Stimulated activated CD8-positive, alpha-beta memory T cell treated with anti-CD3 and anti-CD28 coated beads, Interleukin-4, amount 100 ng/mL, for 1 hour (primary cell): ENCODE measurements at places on chromosomes 3 and 15.

- DNase-seq, result no peak
These were observed 3.3 kb downstream of the RHOV start for GRCh38 chr15:40870716-40871115.

- DNase-seq, result no peak
These were observed 46.9 kb downstream of the B3GNT5 start for GRCh38 chr3:183299976-183300375.

DNA sequence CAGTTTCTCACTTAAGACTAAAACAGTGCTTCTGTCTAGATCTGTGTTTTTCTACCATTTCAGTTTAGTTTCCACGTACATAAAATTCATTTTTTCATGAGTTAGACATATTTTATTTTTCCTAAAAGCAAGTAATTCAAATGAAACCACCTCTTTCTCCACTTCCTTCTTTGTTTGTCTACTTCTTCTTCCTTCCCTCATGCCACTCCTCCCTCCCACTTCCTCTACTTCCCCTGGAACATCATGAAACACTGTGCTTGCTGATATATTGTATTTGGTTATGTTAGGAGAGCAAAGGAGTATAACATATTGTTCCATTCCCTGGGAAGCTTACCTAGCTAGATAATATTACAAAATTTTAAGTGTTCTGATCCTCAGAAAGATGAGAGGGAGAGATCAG lies 36.7 kb upstream of the GOLGA8B start:
- DNase-seq, result no peak

DNA sequence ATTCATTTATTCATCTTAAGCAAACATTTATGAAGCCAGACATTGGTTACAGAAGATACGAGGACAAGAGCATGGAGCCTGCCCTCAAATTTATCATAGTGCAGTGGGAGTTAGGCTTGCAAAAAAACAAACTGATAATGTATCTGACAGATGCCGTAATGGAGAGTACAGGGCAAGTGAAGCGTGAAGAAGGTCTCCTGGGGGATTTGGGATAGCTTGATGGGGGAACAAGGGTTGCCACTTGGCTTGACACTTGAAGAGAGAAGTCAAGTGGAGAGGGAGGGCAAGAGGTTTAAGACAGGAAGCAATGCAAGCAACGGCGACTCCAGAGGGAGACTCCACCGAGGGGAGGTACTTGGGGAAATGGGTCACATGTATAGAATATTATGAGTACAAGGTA lies 129.3 kb downstream of the SSR3 start:
- DNase-seq, result no peak

- DNase-seq, result no peak
These were observed 147.3 kb upstream of the TRIM42 start for GRCh38 chr3:140530603-140531002.

- DNase-seq, result peak; percentile 30
These were observed 31.5 kb upstream of the AP4E1 start for GRCh38 chr15:50876989-50877360.

DNA sequence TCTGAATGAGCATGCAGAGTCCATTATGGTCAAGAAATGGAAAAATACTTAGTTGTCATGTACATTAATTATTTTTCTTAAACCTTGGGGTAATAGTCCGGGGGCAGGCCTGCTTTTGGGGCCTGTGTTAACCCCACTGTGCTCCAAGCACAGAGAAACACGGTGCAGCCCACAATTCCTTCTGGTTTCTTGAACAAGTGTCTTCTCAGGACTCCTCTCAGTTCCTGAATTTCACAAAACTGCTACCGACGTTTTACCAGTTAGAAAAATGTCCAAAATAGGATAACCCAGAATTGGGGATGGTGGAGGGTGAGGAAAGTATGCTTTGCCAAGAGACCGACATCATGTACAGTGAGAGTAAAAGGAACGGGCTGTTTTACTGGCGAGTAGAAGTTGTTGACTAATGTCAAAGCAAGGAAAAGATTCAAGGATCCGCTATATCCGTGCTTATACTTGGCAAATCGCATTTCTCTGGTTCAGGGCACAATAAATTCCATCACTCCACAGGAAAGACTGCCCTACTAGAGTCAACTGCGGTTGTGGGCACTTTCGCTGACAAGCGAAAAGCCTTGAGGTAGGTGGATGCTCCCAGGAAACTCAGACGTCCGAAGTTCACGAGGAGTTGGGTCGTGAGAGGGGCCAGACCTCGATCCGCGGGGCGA lies 495 bp upstream of the NXPE3 start:
- DNase-seq, result no peak

GRCh38 chr15:66633041-66633937 lies 67.5 kb upstream of the LCTL start:
- DNase-seq, result no peak

GRCh38 chr3:41431386-41431785 lies 232.1 kb downstream of the CTNNB1 start:
- no peak for DNase-seq

DNA sequence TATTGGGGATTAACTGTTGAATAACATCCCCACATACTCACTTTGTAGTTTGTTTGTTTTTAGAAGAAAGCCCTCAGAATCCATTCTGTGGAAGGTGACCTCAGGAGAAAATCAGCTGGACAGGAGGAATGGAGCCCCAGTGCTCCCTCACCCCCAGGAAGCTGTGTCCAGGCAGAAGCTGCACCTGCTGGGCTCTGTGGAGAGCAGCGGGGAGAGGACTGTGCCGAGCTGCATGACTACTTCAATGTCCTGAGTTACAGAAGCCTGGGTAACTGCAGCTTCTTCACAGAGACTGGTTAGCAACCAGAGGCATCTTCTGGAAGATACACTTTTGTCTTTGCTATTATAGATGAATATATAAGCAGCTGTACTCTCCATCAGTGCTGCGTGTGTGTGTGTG lies 14.0 kb downstream of the TIGIT start:
- DNase-seq, result no peak

DNA sequence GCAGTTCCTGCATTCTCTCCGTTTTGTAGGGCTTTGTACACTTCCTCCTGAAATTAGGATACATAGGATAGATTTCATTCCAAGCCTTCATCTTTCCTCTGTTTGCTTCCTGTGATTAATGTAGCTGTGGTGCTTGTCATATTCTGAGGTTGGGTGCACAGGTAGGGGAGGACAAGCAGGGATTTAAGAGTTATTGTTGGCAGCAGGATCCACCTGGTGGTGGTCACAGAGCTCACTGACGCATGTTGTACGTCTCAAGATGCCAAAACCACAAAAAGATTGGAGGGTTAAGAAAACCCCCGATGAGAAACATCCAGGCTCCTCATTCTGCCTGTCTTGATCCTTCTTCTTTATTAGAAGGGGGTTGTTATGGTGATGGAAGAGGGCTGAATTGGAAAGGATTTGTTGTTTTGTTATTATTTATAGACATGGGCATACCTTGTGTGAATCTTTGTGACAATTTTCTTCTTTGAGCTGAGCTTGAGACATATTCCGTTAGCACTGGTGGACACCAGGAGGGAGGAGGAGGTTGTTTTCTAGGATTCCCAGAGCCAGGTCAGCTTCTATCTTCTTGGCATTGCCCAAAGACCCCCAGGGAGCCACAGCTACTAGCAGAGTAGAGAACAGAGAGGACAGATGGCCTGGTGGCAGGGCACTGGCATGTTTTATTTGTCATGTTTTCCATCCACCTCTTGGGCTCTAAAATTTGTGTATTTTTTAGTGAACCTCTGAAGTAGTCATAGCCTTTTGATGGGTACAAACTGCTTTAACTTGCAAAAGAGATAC lies 57.7 kb upstream of the LARS2 start:
- no peak for DNase-seq

DNA sequence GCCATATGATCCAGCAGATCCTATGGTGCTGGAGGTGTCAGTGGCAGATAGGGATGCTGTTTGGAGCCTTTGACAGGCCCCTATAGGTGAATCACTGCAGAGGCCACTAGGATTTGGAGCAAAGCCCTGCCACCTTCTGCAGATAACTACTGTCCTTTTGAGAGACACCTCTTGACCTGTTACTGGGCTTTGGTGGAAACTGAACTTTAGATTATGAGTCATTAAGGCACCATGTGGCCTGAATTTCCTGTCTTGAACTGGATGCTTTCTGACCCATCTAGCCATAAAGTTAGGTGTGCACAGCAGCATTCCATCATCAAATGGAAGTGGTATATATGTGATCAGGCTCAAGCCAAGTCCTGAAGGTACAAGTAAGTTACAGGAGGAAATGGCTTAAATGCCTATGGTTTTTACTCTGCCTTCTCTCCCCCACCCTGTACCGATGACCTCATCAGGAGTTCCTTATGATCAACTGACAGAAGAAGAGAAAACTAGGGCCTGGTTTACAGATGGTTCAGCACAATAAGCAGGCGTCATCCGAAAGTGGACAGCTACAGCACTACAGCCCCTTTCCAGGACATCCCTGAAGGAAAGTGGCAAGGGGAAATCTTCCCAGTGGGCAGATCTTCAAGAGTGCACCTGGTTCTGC lies 565.6 kb upstream of the AGTR1 start:
- no peak for DNase-seq

DNA sequence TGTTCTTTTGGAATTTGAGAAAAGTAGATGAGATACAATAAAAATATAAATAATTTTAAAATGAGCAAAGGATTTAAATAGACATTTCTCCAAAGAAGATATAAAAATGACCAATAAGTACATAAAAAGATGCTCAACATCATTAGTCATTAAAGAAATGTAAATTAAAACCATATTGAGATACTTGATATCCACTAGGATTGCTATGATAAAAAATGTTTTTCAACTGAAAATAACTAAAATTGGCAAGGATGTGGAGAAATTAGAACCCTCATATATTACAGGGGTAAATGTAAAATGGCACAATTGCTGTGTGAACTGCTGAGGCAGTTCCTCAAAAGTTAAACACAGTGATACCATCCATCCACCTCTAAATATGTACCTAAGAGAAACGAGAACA lies 38.8 kb downstream of the LRRFIP2 start:
- DNase-seq, result no peak

- no peak for DNase-seq
These were observed 47.9 kb downstream of the TM2D3 start for GRCh38 chr15:101604124-101604874.

- DNase-seq, result no peak
These were observed 11.5 kb downstream of the MAP4 start for GRCh38 chr3:48004694-48005093.

DNA sequence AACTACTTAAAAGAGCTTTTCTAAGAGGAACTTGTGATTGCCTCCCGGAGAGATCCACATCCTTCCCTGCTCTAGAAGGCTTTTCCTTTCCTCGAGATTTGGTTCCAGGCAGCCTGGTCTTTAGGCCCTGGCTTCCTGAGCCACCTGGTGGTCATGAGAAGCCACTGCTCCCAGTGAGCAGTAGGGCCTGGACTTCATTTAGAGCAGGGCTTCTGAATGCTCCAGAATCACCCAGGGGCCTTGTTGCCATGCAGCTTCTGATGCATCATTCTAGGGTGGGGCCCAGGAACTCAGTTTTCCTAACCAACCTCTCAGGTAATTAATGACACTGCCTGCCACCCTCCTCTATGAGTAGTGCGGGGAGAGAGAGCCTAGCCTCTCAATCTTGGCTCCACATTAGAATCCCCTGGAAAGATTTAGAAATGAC lies 29.6 kb downstream of the PSMD6 start:
- no peak for DNase-seq

DNA sequence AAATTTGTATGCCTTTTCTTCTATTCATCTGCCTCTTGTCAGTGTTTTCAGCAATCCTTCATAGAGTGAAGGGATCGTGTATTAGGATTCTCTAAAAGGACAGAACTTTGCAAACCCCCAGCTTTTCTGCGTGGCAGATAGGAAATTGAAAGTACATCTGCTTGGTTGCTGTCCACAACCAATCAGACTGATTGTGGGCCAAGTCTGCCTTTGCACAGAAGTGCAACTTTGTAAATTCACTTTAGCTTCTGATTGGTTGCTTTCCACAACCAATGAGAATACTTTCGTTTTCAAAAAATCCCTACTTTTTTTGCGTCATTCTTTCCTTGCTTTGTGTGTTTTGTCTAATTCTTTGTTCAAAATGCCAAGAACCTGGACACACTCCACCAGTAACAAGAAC lies 847.4 kb downstream of the FHIT start:
- no peak for DNase-seq

GRCh38 chr3:45365060-45365459 lies 23.3 kb upstream of the LARS2 start:
- DNase-seq, result no peak

DNA sequence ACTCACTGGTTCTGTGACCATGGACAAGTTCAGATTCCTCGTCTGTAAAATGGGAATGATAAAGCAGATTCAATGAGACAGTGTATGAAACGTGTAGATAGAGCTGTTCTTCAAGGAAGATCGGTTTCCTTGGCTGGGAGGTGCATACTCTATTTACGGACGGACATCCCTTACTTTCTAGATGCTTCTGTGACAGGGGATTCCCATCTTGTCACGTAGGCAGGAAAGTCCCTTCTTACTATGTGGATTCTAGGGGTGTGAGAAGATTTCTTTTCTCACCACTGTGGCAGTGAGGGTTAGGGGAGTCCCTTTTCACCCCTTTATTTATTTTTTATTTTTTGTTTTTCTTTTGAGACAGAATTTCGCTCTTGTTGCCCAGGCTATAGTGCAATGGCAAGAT lies 180.9 kb upstream of the TBL1XR1 start:
- no peak for DNase-seq

DNA sequence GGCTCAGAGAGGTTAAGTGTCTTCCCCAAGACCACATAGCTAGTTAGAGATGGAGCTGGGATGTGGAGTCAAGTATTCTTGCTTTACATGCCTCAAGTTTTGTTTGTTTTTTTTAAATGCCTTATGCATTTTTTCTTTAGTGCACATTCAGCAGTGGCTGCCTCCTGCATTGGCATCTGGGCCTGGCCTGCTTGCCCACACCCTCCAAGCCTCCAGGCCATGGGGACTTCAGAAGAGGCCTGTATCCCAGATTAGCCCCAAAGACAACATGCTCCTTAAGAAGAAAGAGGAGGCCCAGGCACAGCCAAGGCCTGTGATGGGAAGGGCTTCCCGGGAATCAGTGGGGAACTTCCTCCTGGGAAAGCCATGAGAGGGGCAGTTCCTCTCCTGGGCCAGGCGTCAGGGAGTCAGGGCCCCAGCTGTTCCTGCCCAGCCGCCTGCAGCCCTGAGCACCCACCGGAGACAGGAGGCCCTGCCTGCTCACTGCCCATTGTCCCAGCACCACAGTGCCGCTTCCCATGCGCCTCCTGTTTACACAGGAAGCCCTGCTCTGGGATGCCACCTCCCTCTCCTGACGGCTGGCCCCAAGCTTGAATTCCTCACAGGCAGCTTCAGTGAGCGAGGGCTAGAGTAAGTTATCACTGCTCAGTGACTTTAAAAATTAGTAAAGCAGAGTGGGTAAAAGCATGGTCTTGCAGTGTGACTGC lies 16.0 kb downstream of the FOXL2NB start:
- no peak for DNase-seq

GRCh38 chr3:25430287-25430934 lies 2.3 kb downstream of the RARB start:
- no peak for DNase-seq

GRCh38 chr3:46607603-46608028 lies 4.7 kb upstream of the FAM240A start:
- DNase-seq, result no peak

GRCh38 chr3:124444896-124445295 lies 285.4 kb upstream of the UMPS start:
- DNase-seq, result no peak
